ENCODE measurements at places on chromosomes 4 and X. TPM values are rescaled to one million over a fixed set of nuclear protein-coding genes. Genes with fewer than 3 reads are reported as not detected.

Gene AMBN
- not detected for total RNA-seq

Gene ATP2B3
- not detected for total RNA-seq

Gene CXCL8
- total RNA-seq = 2.4 TPM

Gene SOWAHD
- total RNA-seq = not detected

Gene CXCL1
- total RNA-seq = 5.2 TPM

Gene SH3RF1
- total RNA-seq = 57.8 TPM

Gene FAM47E
- total RNA-seq = not detected

Gene NXF2
- not detected for total RNA-seq

Gene MAGEE1
- 2.5 TPM for total RNA-seq

Gene AFM
- total RNA-seq = not detected

Gene SORCS2
- total RNA-seq = 0.27 TPM

Gene SPANXA1
- not detected for total RNA-seq

Gene CNKSR2
- total RNA-seq = 0.99 TPM

Gene MPP1
- total RNA-seq = 23.3 TPM

Gene NLGN4X
- total RNA-seq = 0.08 TPM

Gene CTAG1A
- not detected for total RNA-seq

Gene DAPP1
- not detected for total RNA-seq

Gene FUNDC1
- 18.6 TPM for total RNA-seq

Gene YY2
- total RNA-seq = 0.16 TPM

Gene VSIG1
- not detected for total RNA-seq
